CD4-positive, alpha-beta T cell (primary cell): ENCODE measurements at places on chromosomes 3 and 15.

- peak; percentile 37 for DNase-seq
Observed at GRCh38 chr3:45688194-45688881, 858 bp upstream of the SACM1L start.

GRCh38 chr15:31297575-31298456 is 28.8 kb upstream of the KLF13 start:
- no peak for DNase-seq

DNA sequence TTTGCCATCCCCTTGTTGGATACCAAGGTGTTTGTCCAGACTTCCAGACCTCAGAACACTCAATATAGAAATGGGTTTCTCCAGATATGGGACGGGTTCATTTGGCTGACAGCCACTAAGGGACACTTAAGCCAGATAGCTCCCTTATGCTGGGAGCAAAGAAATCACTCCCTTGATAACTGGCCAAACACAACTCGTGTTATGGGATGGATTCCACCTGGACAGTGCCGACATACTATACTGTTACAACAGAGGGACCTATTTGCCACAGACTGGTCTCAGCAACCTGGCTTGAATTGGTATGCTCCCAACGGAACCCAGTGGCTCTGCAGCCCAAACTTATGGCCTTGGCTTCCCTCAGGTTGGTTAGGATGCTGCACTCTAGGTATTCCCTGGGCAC is 114.0 kb upstream of the PLCL2 start:
- no peak for DNase-seq

DNA sequence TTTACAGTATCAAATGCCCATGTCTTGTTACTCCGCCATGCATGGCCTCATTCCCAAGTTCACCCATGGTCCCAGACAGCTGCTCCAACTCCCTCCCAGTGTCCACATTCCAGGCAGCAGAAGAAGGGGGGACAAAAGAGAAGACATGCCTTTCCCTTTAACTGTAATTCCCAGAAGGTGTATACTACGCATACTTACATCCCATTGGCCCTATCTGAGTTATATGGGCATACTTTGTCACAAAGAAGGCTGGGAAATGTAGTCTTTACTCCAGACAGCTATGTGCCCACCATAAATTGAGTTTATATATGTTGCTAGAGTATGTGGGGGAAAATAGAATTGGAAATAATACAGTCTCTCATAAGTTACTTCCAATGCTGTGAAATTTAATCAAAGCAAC is 70.5 kb downstream of the ERC2 start:
- DNase-seq = no peak
